ENCODE measurements at places on chromosomes 1 and 21.
A peak's percentile ranks its signal among the peaks of the same experiment; 100 is the strongest.

DNA sequence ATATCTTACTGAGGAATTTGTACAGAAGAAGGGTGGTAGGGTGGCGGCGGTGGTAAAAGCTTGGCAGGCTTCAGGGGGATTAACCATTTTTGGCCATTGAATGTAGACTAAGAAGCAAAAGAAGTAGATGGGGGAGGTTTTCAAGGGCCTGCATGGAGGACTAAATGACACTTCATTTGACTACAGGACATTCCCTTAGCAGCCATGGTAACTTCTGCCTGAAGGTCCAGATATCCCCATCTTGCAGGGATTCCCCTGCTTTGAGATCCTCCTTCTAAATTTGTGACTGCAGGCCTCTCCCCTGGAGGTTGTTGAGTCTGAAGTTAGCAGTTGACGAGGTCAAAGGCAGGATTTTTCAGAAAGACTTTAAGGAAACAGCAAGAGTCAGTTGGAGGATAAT, 4.8 kb downstream of the VASH2 start:
- no peak for DNase-seq

- no peak for DNase-seq
These were observed 95.3 kb downstream of the NAV1 start for GRCh38 chr1:201634261-201634660.

DNA sequence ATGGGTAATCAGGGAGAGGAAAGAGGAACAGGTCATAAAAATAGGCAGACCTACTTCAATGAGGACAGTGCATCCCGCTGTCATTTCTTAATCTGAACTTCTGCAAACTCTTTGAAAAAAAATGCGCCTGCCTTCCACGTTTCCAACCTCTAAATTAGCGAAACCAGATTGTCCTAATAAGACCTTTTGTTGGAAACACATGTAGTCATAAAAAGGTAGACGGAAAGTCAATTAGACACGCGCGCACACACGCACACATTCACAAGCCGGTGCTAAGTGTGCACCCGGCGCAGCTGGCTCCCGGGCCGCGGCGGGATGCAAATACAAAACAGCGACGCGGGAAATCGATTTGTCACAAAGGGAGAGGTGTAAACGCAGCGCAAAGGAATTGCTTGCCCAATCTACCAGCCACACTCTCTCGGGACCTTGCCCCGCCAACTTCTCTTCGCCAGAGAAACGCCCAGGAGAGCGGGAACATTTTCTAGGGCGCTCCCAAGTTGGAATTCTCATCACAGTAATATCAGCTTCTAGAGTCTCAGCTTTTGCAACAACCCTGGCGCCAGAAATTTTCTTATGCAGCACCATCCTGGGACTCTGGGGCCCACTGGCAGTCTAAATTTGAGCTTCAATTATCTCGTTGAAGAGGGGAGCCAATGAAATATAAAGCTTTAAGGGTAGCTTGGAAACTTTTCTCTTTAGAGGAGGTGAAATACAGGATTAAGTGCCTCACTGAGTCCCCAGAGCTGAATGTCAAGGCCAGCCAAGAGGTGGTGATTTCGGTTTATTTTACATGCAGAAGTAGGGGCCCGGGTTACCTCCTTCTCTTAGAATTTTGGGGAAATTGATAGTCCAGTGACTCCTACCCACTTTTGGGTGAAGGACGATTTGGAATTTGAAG, 4.5 kb downstream of the PRRX1 start:
- DNase-seq = no peak

GRCh38 chr1:113042285-113043143, 30.5 kb upstream of the LRIG2 start:
- DNase-seq = peak; percentile 13

DNA sequence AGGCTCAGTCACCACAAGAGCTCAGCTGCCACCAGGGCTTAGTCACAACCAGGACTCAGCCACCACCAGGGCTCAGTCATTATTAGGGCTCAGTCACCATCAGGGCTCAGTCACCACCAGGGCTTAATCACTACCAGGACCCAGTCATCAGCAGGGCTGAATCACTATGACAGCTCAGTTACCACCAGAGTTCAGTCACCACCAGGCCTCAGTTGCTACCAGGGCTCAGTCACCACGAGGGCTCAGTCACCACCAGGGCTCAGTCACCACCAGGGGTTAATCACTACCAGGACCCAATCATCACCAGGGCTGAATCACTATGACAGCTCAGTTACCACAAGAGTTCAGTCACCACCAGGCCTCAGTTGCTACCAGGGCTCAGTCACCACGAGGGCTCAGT, 196.2 kb downstream of the NPHP4 start:
- DNase-seq = no peak

DNA sequence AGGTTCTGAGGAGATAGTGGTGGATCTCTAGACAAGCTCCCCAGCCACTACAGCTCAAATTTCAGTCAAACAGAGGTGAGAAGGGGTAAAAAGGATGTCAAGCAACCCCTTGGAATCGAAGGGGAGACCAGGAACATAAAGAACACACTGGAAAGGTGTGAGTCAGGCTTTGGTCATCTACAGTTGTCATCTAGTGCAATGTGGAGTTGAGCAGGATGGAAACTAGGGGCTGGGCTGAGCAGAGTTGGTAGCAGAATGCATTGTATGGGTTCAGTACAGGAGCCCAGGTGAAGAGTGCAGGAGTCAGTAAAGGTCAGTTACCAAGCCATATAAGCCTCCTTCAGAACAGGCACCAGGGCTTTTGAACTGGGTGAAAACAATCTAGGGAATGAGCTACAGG, 52.7 kb upstream of the VAV3 start:
- DNase-seq = no peak

DNA sequence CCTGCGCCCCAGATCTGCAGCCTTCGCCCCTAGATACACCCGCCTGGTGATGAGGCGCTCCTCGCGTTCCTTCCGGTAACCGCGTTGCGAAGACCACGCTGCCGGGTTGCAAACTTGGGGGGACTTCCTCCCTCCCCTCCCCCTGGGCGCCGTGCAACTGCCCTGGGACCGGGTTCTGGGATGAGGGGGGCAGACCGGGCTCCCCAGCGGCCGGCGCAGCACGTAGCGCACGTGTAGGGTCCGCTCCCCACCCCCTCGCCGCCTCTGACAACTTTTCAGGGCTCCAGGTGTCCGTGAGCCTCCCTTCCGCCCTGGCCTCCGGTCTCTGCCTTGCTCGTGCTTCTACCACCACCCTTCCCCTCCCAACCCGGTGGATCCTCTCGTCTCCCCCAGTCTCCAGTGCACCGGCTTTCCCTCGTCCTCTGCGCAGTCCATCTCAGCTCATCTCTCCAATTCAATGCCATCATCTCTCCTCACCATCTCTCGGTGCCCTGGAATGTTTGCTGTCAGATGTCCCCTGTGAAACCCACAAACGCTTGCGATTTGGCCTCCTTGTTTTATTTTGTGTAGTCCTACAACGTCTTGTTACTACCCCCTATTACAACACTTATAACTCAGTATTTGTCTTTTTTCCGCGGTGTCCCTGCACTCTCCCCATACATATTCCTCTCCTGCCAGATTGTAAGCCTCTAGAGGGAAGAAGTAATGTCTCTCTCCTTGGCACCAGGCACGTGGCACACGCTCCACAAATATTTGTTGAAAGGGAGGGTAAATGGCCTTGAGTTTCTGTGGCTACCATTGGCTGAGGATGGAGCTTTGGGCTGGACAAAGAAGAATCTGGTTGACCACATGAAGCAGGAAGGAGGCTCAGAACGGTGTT, 782 bp downstream of the PCAT6 start:
- DNase-seq = no peak
